ENCODE measurements at places on chromosomes 4 and X.

- H3K4me3 ChIP-seq = no peak overlapping the region
- H3K27ac ChIP-seq = no peak overlapping the region
- no peak for DNase-seq
- no peaks in the 10 kb centered on the region for H3K4me1 ChIP-seq
- H3K27me3 ChIP-seq = no peaks in the 10 kb centered on the region
These were observed 138.9 kb upstream of the GIMD1 start for GRCh38 chr4:106507440-106507839.

GRCh38 chr4:20376070-20376469, 124.4 kb downstream of the SLIT2 start:
- no peak overlapping the region for H3K27ac ChIP-seq
- no peaks in the 10 kb centered on the region for H3K27me3 ChIP-seq
- no peak overlapping the region for H3K4me3 ChIP-seq
- no peak for DNase-seq
- H3K36me3 ChIP-seq = no peaks in the 10 kb centered on the region
- no peaks in the 10 kb centered on the region for H3K4me1 ChIP-seq

DNA sequence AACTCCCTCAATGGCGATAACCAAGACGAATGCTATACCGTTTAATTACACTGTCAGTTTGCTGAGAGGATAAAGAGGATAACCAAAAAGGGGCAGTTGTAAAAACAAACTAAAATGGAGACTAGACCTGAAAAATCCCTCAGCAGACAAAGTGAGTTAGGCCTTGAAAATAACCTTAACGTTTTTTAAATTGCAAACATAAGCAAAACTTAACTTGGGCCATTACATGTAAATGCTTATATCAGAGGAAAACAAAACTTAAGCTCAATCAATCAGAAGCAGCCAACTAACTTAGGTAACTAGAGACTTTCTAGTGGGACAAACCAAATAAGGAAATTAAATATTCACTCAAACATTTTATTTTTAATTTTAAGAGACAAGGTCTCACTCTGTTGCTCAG, 17.0 kb upstream of the TAPT1 start:
- no peaks in the 10 kb centered on the region for H3K36me3 ChIP-seq
- DNase-seq = no peak
- no peaks in the 10 kb centered on the region for H3K4me1 ChIP-seq
- no peak overlapping the region for H3K4me3 ChIP-seq

DNA sequence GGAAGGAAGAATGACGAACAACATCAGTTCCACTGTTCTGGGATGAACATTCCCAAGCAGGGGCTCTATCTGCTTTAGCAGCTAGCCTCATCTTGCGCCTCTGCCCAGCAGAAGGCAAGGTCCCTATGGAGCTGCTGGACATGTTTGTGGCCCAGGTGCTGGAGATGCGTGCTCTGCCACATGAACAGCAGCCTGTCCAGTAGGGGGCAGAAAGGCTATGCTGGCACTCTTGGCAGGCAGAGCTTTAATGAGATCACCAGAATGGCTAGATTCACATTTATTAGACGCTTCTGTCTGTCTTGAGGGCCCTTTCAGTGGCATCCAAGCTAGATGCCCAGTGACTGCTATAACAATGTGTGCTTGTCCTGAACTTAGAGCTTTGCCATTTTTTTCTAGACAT, 1826.0 kb downstream of the STIM2 start:
- H3K4me3 ChIP-seq = no peak overlapping the region
- H3K4me1 ChIP-seq = no peaks in the 10 kb centered on the region
- H3K27me3 ChIP-seq = no peaks in the 10 kb centered on the region
- no peaks in the 10 kb centered on the region for H3K36me3 ChIP-seq
- H3K27ac ChIP-seq = no peak overlapping the region

DNA sequence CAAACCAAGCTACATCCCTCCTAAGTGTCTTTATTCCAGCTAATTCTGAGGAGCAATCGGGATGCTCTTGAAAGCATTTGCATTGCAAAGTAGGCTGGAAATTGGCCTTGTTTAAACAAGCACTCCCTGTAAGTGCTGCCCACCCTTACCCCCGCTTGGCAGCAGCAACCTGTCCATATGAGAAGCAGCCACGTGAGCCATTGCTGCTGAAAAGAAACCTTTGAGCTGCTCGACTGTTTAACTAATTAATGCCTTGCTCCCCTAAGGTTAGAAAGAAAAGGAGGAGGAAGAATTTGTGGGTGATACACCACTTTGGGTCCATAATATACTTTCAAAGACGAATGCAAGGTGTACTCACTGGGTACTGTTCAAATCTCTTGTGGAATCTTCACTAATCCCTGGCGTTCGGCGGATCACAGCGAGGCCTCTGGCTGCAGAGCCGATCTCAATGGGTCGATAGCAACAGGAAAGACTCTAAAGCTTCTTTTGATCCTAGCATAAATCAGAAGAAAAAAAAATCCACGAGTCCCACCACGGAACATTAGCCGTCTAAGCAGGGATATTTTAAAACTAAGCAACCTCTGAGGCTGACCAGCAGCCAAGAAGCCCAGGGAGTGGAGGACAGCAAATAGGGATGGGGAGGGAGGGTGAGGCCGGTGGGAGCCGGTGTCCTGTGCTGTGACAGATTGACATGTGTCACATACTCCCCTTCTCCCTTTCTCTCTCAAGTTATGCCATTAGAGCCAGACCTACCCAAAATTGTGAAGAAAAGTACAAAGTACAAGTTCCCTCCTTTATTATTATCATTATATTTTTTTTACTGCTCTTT, 37.2 kb upstream of the MGST2 start:
- no peak for DNase-seq
- no peak overlapping the region for H3K4me3 ChIP-seq
- H3K4me1 ChIP-seq = no peaks in the 10 kb centered on the region
- H3K27ac ChIP-seq = no peak overlapping the region
- H3K36me3 ChIP-seq = no peaks in the 10 kb centered on the region
- H3K27me3 ChIP-seq = no peaks in the 10 kb centered on the region

- no peak overlapping the region for H3K27ac ChIP-seq
- DNase-seq = no peak
- no peaks in the 10 kb centered on the region for H3K27me3 ChIP-seq
- no peaks in the 10 kb centered on the region for H3K36me3 ChIP-seq
- no peak overlapping the region for H3K4me3 ChIP-seq
- H3K4me1 ChIP-seq = peaks cover 11% of the 10 kb centered on the region
These were observed 22.2 kb downstream of the APBB2 start for GRCh38 chr4:41192136-41192535.

DNA sequence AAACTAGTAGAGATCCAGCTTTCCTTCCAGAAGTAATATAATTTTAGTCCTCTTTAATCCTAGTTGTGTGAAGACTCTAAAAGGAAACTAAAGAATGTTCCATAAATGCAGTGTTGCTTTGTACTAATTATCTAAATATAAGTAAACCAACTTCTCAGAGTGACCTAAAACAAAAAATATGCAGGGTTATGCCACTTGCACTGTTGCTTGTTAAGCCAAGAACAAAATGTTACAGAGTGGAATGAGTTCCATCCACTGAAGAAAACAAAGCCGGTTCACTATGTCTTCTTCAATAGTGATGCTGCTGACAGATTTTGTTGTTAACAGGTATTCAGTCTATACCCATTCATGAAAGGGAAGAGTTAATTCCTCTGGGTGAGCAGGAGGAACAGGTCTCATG, 252.0 kb upstream of the DIAPH2 start:
- no peaks in the 10 kb centered on the region for H3K36me3 ChIP-seq
- DNase-seq = no peak
- H3K27ac ChIP-seq = no peak overlapping the region
- H3K4me1 ChIP-seq = peaks cover 17% of the 10 kb centered on the region
- H3K4me3 ChIP-seq = no peak overlapping the region

DNA sequence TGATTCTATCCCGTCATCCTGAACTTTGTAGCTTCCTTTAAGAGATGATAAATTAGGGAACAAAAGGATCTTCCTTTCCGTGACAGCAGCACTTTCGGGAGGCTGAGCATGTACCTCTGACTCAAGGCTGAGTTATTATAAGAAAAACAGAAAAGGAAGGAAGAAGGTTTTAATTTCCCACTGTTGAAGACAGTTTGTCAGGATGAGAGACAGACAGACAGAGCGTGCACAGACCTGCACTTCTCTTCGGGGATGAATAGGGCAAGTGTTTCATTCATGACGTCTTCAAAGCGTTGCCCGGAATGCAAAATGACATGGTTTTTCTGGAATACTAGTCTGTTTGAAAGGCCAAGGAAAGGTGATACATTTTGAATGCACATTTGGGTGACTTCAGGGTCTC, 405.3 kb upstream of the FAT1 start:
- DNase-seq = no peak
- no peak overlapping the region for H3K27ac ChIP-seq
- H3K36me3 ChIP-seq = no peaks in the 10 kb centered on the region
- no peaks in the 10 kb centered on the region for H3K27me3 ChIP-seq
- no peaks in the 10 kb centered on the region for H3K4me1 ChIP-seq

- H3K27me3 ChIP-seq = no peaks in the 10 kb centered on the region
- DNase-seq = no peak
- H3K4me3 ChIP-seq = no peak overlapping the region
- H3K4me1 ChIP-seq = no peaks in the 10 kb centered on the region
- H3K27ac ChIP-seq = no peak overlapping the region
These were observed 192.6 kb upstream of the FAM241A start for GRCh38 chr4:111952688-111953087.

DNA sequence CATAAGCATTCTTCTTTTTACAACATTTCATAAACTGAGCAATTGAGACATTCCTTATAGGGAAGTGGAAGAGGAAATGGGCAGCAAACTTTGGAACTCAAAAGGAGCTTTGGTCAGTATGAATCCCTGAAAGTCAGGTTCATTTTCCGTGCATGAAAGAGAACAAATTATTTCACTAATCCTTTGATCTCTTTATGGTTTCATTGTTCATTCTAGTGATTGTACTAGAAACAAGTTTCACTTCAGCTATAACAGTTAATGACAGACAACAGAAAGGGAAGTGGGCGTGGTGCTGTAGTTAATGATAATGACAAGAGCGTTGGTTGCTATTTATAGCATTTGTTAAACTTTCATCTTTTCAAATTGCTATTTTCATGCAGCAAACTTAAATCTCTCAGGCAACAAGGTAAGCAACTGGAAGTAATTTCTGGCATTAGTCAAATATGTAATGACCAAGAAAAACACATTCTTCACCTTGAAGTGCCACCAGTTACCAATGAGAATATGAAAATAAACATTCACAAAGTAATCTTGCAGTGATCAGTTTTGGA, 98.4 kb downstream of the AREG start:
- H3K4me1 ChIP-seq = no peaks in the 10 kb centered on the region
- no peak overlapping the region for H3K4me3 ChIP-seq
- no peak for DNase-seq
- no peaks in the 10 kb centered on the region for H3K36me3 ChIP-seq

Data from vagina (tissue), 2 donors.